ENCODE measurements at places on chromosomes 12 and 14.

GRCh38 chr12:120914794-120915193 lies 10.6 kb upstream of the SPPL3 start:
- DNase-seq = no peak

DNA sequence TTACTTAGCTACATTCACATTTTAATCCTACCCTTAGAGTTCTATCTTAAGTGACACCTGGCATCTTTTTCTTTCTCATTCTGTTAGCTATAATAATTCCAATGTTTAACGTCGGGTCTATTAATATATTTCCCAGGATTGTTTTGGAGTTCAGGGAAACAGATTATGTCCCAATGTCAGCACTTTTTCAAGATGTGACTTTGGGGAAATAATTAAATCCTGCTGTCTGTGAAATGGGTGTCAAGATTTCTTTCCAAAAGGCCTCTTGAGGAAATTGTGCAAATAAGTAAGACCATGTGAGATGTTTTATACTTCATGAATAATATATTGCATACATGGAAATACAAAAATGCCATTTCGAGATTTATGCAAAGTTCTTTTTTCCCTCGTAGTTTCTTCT lies 887.6 kb upstream of the SEL1L start:
- no peak for DNase-seq

GRCh38 chr12:76249501-76249900 lies 98.7 kb downstream of the BBS10 start:
- DNase-seq = no peak

- DNase-seq = no peak
These were observed 1266.1 kb downstream of the LRFN5 start for GRCh38 chr14:42872786-42873185.

DNA sequence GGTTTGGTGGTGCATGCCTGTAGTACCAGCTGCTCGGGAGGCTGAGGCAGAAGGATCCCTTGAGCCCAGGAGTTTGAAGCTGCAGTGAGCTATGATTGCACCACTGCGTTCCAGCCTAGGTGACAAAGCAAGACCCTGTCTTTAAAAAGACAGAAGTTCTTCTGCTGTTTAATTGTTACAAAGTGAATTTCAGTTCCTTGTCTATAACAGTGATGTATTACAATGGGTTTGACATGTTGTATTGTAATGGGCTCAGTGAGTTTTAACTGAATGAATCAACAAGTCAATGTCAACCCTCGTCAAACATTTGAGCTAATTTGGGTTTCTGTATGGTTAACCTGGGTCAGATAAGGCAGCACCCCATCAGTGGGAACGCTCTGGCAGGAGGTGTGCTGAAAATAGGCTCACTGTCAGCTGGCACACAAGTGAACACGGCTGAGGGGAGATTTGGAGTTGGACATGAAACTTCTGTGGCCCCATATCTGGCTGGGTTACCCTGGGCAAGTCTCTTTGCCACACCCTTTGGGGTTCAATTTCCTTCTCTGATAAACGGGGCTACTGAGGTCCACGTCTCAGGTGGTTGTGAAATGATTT lies 14.0 kb upstream of the TRPV4 start:
- no peak for DNase-seq

DNA sequence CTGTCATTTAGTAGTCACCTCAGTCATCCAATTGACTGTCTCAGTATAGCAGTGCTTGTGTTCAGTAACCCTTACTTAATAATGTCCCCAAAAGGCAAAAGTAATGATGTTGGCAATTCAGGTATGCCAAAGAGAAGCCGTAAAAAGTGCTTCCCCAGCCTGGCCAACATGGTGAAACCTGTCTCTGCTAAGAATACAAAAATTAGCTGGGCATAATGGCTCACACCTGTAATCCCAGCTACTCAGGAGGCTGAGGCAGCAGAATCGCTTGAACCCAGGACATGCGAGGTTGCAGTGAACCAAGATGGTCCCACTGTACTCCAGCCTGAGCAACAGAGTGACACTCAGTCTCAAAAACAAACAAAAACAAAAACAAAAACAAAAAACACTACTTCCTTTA lies 33.6 kb downstream of the SENP1 start:
- no peak for DNase-seq

GRCh38 chr12:92539110-92539749 lies 163.6 kb upstream of the PLEKHG7 start:
- DNase-seq = no peak

DNA sequence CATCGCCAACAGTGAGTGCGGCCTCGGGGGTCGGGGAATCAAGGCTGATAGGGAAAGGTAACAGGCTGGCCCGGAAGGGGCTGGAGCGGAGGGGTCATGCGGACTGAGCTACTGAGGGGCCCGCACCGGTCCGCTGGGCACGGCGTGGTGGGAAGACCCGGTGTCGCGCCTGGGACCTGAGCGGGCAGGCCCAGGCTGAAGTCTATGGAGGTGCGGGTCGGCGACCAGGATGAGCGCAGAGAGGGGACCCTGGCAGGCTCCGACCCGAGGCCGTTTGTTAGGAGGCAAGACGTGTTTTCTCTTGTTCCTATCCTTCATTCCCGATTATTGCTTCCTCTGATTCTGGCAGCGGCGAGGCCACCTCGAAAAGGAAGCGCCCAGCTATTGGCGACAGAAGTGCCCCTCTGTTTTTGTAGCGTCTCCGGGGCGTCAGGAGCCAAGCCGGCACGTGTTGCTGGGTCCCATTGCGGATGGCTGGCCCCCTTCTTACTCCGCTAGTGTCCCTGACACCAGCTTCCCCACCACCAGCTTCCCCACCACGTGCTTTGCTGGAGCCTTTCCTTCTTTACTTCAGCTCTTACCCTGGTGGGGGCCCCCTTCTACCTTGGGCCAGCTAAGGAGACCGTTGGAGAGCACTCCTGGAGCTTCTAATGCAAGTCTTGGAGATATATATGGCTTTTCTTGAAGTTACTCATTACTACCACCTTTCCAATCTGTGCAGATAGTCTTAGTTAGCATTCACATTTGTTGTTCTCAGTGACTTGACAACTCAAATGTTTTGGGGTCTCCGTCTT lies 653 bp downstream of the PA2G4 start:
- no peak for DNase-seq

- DNase-seq = no peak
These were observed 34.5 kb downstream of the USP44 start for GRCh38 chr12:95516757-95517156.

DNA sequence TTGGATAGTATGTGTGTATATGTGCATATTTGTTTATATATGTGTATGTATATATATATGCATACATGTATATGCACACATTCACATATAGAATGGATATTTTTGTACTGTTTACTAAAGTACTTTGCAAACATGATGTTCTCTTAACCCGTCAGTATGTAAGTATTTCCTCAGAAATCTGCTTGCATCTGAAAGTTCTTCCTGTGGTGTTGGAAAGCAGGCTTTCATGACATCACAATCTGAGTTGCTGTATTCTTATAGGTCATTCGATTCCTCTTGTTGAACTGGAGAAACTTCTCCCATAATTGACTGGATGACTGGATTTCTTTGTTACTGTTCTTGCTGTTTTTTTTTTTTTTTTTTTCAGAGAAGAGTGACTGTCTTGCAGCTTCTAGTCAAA lies 29.1 kb downstream of the GABARAPL1 start:
- no peak for DNase-seq

DNA sequence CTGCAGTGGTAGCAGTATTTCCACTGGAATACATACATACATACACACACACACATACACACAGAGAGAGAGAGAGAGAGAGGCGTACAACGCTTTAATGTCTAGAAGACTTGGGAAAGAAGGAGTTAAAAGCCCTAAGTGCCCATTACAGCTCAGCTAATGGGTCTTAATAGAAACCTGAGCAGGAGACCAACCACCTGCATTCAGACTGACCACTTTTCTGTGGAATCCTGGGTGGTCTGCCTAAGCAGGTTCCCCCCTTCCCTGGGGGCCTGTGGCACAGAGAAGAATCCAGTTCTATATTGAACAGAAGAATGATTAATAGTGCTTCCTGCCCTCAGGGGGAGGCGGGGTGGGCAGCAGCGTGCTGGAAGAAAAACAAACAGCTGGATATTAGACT lies 312.4 kb upstream of the PRKD1 start:
- no peak for DNase-seq

DNA sequence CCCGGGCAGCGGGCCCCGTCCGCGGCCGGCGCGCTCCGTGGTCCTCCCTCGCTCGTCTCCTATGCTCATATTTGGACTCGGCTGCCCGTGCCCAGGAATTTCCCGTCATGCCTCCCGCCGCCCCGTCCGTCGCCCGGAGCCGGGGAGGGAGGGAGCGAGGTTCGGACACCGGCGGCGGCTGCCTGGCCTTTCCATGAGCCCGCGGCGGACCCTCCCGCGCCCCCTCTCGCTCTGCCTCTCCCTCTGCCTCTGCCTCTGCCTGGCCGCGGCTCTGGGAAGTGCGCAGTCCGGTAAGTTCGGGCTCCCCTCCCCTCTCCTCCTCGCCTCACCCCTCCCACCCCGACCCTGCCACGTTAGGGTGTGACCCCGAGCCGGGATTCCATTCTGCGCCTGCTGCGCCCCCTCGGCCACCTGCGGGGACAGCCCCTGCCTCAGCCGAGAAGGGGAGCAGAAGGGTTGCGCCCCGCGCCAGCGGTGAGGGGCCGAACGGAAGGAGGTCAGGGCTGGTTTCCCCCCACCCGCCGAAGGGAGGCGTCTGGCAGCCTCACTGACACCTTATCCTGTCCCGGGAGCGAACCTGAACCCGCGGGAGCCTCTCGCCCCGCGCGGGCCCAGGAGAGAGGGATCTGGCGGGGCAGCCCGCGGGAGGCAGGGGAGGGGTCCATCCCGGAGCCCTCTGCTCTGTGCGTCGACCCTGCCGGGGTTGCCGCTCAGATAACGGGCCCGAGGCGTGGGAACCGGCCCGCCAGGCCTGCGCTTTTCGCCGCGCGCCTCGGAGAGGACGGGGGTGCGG lies at the start of gene MSRB3:
TSS of gene MSRB3 (plus strand) at position 108 of the 793 bp plus-strand sequence. CDS start 29,897 bp downstream, outside the sequence.
- DNase-seq = no peak

- no peak for DNase-seq
These were observed 164.1 kb downstream of the C12orf42 start for GRCh38 chr12:103331643-103332042.

DNA sequence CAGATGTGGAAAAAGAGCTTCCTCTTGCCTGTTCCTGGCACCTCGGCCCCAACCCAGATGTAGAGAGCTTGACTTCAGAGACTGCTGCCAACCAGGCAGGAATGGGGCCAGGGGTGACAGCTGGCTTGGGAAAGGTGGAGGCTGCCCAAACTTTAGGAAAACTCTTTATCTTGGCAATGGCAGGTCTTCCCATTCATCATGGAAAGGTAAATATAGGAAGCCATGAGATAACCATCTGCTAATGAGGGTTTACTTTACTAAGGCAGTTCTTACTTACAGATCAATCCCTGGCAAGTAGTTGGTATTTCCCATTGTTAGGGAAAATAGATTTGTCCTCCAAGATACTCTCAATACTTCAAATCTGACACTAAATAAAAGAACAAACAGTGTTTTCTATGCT lies 143.1 kb upstream of the NUDT4 start:
- no peak for DNase-seq

- no peak for DNase-seq
These were observed 20.2 kb downstream of the HEATR5A start for GRCh38 chr14:31400031-31400638.

DNA sequence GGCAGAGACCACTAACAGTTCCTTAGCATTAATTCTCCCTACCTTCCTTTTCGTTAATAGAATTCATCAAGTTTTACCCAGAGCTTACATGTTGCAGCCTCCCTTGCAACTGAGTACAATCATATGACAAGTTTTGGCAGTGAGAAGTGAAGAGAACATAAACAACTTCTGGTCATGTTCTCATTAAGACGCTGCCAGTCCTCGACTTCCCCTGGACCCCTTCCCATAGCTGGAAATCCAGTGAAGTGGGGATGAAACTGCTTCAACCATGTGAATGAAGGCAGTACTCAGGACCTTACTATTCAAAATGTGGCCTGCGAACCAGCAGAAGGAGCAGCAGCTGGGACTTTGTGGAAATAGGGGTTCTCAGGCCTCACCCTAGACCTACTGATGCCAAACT lies 133.9 kb downstream of the SPTSSA start:
- DNase-seq = no peak

DNA sequence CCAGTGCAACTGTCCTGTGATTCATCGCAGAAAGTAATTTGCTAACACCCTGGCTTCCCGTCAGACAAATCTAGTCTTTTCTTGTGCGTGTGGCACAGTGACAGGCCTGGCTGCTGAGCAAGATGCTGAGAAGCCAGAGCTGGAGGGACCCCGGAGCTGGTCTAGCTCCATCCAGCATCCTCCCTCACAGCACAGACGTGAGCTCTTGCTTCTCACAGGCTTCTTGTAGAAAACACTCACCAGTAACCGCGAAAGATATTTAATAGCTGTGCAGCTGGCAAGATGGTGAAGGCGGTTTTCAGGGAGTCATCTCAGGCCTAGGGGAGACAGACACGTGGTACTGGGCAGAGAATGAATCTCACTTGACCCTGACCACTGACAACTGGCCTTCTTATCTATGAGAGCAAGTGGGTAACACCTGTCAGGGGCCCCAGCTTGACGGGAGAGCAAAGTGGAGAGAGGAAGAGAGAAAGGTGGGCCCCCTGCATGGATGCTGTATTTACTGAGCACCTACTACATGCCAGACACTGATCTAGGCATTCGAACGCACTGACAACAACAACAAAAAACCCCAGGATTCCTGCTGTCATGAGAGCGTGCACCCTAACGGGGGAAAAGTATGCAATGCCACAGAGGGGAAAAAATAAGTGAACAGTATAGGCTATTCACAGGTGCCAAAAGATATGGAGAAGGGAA lies 63.3 kb downstream of the CCDC88C start:
- DNase-seq = no peak

DNA sequence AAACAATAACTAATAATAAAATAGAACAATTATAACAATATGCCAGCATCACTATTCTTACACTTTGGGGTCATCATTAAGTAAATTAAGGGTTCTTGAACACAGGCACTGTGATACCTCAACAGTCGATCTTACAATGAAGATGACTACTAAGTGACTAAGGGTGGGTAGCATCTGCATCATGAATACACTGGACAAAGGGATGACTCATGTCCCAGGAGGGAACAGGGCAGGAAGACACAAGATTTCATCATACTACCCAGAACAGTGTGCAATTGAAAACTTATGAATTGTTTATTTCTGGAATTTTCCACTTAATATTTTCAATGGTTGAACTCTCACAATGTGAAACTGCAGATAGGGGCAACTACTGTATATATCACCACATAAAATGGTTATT lies 19.7 kb downstream of the TSPAN19 start:
- no peak for DNase-seq

- no peak for DNase-seq
These were observed 38.2 kb downstream of the TRPV4 start for GRCh38 chr12:109795023-109795422.

- DNase-seq = no peak
These were observed 223.9 kb downstream of the PTPRO start for GRCh38 chr12:15546102-15546701.

GRCh38 chr12:27934276-27934675 lies 38.3 kb downstream of the PTHLH start:
- no peak for DNase-seq
